T-cell (primary cell): ENCODE measurements at places on chromosomes 2 and 18.

- no peak for DNase-seq
Observed at GRCh38 chr2:213818436-213818835, 534.2 kb downstream of the SPAG16 start.

- no peak for DNase-seq
Observed at GRCh38 chr2:123651151-123651550, 373.9 kb upstream of the CNTNAP5 start.

DNA sequence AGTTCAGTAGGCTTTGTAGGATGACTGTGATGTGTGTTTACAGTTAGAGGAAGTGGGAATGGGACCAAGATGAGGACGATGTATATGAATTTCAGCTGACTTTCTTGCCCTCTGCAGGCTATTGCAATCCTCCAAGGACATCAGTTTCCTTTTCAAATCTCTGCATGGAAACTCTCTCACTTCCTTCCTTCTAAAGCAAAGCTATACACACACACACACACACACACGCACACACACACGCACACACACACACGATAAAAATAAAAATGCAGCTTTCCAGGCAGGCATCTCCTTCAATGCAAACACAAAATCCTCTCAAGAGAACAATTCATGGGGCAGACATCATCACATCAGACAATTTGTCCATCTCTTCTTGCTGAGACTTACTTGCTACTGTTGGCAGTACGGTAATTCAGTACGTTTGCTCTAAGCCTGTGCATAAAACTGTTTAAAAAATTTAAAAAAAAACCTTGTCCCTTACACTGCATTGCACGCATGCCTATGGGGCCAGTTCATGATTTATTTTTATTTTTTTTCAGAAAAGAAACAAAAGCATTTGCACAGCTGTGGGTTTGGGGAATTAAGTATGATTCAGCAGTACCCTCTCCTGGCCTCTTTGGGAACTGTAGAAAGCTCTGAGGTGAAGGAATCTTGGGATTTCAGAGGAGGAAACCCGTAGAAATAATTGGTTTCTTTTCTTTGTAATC lies 27.1 kb upstream of the ICOS start:
- DNase-seq, result no peak

GRCh38 chr2:225052703-225053102 lies 10.4 kb upstream of the DOCK10 start:
- peak; percentile 22 for DNase-seq

- no peak for DNase-seq
Observed at GRCh38 chr2:176567361-176567760, 298.1 kb downstream of the MTX2 start.

DNA sequence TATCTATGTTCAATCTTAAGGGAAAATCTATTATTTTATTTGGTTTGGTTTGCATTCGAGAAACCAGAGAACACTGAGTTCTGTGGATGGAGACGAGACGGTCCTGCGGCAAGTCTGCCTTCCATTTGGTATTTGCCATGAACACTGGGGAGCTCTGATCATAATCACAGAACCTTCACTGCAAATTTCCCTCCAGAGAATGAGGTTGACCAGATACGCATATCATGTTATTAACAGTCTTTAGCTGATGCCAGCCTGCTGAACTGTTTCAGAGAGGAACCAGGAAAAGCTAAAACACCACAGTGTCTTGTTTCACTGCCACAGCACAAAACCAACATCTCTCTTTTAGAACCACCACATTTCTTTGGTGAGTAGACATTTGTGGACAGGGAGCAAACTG lies 269.4 kb upstream of the AGAP1 start:
- no peak for DNase-seq

- peak; percentile 21 for DNase-seq
Observed at GRCh38 chr2:239161711-239162140, 239.1 kb downstream of the HDAC4 start.

DNA sequence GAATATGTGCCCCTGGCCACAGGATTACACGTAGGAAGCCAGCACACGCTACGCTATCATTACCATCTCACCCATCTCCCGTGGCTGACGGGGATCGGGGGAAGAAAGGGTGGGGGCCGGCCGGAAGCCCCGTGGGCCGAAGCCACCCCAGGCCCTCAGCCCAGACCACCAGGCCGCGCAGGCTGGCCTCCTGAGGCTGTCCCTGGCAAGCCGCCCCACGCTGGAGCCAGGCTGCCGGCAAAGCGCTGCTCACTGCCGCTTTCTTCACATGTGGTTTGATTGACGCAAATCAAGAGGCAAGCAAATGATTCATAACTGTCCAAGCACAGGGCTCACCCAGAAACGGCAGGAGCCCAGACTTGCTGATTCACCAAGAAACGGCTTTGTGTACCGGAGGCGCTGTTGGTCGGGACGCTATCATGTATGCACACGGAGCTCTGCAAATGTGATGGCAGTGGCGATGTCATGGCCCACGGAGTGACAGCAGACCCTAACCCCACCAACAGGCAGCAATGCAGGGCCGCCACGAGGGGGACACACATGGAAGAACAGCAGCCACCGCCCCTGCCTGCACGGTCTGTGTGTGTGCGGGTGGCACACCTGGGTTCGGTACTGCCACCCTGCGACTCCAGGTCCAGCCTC lies 125.7 kb downstream of the HDAC4 start:
- DNase-seq, result peak; percentile 83

DNA sequence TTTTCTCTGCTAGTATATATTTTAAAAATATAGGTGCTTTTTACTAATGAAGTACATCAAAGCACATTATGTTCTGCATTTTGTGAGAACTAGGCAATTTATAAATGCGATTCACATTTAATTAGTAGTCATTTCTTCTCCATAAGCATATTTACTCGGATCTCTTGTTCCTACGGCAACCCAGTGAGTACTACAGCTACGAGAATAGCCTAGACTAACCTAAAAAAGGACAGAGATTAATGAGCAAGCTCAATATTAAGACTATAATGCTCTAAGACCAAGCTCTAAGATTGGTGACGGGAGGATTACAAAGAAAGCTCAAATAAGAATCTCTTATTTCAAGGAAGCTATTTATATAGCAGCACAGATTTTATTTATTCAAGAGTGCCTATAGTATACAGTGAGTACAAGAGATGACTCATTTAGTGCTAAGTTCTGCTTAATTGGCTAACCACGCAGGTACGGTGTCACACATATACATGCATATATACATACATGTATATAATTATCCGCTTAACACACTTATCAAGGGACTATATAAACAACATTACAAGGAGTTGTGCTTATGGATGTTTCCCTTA lies 364.7 kb downstream of the GPD2 start:
- no peak for DNase-seq

DNA sequence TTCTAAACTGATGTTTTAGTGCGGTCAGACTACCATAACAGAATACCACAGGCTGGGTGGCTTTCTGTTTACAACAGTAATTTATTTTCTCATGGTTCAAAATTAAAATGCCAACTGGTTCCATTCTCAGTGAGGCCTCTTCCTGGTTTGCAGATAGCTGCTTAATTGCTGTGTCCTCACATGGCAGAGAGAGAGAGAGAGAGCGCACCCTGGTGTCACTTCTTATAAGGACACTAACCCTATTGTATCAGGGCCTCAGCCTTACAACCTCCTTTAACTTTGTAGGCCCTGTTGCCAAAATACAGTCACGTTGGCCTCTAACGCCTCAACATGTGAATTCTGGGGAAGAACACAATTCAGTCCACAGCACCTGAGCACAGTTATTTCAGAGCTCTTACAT lies 37.5 kb upstream of the ZNF385B start:
- no peak for DNase-seq

- no peak for DNase-seq
Observed at GRCh38 chr18:12828116-12829051, 55.7 kb downstream of the PTPN2 start.

- no peak for DNase-seq
Observed at GRCh38 chr2:6921321-6921922, 4.2 kb downstream of the RNF144A start.

GRCh38 chr18:22838221-22838620 lies 94.9 kb upstream of the RBBP8 start:
- DNase-seq, result no peak

DNA sequence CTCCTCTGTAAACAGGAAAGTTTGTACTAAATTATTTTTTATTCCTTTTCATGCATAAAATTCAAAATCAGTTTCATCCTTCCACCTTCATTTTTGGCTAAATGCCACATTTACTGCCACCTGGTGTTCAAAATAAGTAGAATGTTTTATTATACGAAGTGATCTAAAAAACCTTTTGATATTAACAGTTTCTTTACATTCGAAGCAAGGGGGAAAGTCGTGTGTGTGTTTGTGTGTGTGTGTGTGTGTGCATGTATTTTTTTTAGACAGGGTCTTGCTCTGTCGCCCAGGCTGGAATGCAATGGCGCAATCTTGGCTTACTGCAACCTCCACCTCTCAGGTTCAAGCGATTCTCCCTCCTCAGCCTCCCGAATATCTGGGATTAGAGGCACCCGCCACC lies 9.0 kb upstream of the SCN9A start:
- no peak for DNase-seq

- DNase-seq, result no peak
Observed at GRCh38 chr2:27717070-27717795, 53.5 kb downstream of the SLC4A1AP start.

DNA sequence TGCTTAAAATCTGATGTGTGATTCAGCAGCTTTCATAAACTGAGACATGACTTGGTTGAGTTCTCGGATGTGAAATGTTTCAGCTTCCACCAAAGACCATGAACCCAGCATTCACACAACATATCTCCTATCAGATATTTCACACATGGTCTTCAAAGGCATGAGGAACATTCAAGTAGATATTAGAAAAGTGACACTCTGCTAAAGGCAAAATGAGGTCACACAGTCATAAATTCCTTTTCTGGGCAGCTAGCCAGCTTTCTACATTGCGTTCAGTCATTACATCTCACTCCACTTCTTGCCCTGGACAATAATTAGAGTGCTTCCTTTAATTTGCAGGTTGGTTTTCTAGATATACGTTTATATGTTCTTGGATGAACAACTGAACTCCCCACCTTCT lies 96.7 kb downstream of the GAREM1 start:
- DNase-seq, result no peak

DNA sequence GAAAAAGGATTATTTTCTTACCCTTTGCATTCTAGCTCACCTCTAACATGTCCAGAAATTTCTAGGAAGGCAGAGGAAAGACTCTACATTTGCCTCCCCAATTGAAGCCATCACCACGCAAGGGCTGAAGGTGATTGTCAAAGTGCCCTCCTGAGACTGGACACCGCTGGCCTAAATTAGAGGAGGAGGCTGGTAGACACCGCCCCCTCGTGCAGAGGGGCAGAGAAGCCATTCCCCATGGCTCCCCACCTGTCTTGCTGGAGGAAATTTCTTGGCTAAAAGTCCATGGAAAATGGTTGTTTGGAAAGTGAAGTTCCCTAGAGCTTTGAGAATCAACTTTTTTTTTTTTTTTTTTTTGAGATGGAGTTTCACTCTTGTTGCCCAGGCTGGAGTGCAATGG lies 31.3 kb upstream of the CREB1 start:
- no peak for DNase-seq

DNA sequence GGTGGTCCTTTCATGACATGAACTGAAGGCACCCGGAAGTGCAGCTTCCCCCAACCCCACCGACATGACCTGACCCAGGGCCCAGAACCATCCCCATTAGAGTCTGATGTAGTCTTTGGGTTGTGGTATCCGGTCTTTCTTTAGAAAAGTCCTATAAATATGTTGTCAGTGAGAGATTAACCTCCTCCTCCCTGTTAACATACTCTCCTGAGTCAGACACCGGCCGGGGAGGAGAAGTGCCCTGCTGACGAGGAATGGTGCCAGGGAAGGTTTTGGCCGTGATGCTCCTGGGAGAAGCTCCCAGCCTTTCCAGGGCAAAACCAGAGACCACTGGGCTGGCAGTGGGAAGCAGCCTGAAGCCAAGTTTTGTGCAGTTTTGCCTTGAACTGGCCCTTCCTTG lies 109.0 kb downstream of the LAMA3 start:
- no peak for DNase-seq

GRCh38 chr2:32360416-32360815 lies 3.6 kb downstream of the BIRC6 start:
- DNase-seq, result no peak

DNA sequence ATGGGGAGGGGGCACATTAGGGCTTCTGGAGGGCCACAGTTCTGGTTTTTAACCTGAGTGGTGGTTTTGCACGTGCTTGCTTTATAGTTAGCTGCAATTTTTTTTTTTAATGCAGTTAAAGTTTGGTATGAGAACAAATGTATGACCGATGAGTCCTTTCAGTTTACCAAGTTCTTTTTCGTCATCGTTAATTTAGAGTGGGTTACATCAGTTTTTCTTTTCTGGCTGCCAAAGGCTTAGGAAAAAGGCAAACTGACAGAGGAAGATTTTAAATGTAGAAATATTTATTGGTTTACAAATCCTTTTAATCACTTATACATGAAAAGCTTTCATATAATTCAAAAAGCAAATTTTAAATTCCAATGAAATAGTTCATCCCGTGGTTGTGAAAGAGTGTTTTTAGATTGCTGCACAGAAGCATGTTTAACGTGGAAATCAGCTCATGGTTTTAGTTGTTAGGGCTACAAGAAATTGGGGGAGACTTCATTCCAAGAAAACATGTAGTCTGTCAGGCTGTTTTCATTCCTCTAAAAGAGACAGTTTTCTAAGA lies 82.9 kb downstream of the MSH2 start:
- no peak for DNase-seq

GRCh38 chr2:88828397-88829137 lies 137.1 kb downstream of the RPIA start:
- DNase-seq, result no peak

DNA sequence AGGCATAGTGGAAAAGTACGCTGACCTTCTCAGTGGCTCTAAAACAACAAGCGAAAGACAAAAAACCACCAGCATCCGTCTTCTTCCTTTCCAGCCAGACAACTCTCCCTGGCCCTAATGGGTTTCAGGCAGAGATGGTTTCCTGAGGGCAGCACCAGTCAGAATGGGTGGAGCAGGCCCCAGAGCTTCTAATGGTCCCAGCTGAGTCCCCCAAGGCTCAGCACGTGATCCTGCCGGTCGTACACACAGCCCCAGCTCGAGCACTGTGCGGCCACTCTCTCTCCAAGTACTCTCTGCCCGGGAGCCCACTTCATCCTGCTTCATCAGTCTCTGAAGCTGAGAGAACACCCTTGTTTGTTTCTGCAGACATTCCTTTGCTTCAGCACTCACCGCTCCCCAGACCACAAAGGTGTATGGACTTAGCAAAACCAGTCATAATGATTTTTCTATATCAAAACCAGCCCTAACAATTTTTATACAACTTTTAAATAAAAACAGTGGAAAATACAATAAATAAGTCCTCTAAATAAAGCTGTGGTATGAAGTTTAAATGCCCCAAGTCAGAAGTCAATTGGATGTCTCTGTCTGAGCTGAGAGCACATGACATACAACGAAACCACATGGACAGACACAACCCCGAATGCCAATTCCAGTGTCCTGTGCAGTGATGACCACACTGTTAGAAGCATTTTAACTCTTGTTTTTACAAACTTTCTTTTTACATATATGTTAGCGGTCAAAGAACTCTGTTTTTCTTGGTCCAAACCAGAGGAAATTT lies 63.9 kb downstream of the PARD6G start:
- DNase-seq, result no peak
